ENCODE measurements at places on chromosomes 11 and 22. TPM values are rescaled to one million over a fixed set of nuclear protein-coding genes. Genes with fewer than 3 reads are reported as not detected.

- H3K27ac ChIP-seq = no peak overlapping the region
- H3K4me3 ChIP-seq = no peak overlapping the region
- H3K4me1 ChIP-seq = peaks cover 13% of the 10 kb centered on the region
- H3K36me3 ChIP-seq = no peaks in the 10 kb centered on the region
Measured at GRCh38 chr11:79227767-79228755, 212.8 kb downstream of the TENM4 start.

GRCh38 chr11:41222236-41222635 lies 237.2 kb downstream of the LRRC4C start:
- DNase-seq = no peak
- H3K4me3 ChIP-seq = no peak overlapping the region
- no peak overlapping the region for H3K27ac ChIP-seq
- no peaks in the 10 kb centered on the region for H3K36me3 ChIP-seq

RHBDD3 gene
- polyA plus RNA-seq = 32.9 TPM

- no peaks in the 10 kb centered on the region for H3K36me3 ChIP-seq
- no peaks in the 10 kb centered on the region for H3K27me3 ChIP-seq
- no peaks in the 10 kb centered on the region for H3K4me1 ChIP-seq
- no peak for DNase-seq
- H3K27ac ChIP-seq = no peak overlapping the region
- no peak overlapping the region for H3K4me3 ChIP-seq
Measured at GRCh38 chr11:93288079-93288478, 42.5 kb upstream of the DEUP1 start.

KDM4D gene
- polyA plus RNA-seq = 1.0 TPM

GRCh38 chr22:49415151-49415951 lies 412.3 kb downstream of the BRD1 start:
- no peak overlapping the region for H3K4me3 ChIP-seq
- peaks cover 15% of the 10 kb centered on the region for H3K27me3 ChIP-seq
- DNase-seq = no peak
- no peak overlapping the region for H3K27ac ChIP-seq
- H3K4me1 ChIP-seq = no peaks in the 10 kb centered on the region
- no peaks in the 10 kb centered on the region for H3K36me3 ChIP-seq

DNA sequence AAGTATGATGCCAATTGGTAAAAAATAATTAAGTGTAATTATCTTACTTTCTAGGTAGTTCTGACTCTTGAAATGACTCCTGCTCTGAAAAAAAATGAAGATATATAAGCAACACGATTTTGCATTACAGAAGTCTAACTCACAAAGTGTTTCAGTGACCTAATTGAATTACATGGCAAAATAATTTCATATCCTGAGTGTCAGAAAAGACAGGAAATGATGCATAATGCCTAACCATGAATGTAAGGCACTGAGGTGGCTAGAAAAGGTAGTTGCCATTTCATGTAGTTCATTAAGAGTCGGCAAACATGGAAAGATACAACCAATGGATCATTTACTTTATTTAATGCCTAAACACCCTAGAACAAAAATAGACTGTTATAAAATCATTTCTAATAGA lies 113.5 kb downstream of the GUCY1A2 start:
- DNase-seq = no peak
- no peaks in the 10 kb centered on the region for H3K27me3 ChIP-seq
- H3K36me3 ChIP-seq = no peaks in the 10 kb centered on the region

GRCh38 chr11:44305026-44305469 lies 4.9 kb downstream of the ALX4 start:
- DNase-seq = no peak
- H3K4me1 ChIP-seq = peaks cover 38% of the 10 kb centered on the region
- peak overlapping the region; percentile 38 for H3K4me3 ChIP-seq
- no peak overlapping the region for H3K27ac ChIP-seq
- H3K36me3 ChIP-seq = no peaks in the 10 kb centered on the region

C11orf91 gene
- not detected for polyA plus RNA-seq
